AML-193 (cell line): ENCODE measurements at places on chromosomes 5 and 9.

DNA sequence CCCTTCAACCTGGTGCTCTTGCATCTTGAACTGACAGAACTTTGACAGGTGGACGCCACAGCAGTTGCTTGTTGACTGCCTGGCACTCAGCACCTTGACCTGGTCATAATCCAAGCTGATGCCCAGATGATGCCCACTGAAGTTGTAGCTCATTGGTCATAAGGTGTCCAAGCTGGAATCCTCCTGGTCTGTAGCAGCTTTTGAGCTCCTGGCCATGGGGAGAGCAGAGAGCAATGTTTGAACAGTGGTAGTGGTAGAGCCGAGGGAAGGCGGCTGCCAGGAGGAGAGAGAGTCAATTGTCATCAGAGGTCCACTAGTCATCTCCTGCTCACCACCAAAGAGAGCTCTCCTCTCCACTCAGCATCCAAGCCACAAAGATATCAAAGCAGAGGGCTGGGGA lies 23.3 kb downstream of the CSF2 start:
- no peak for DNase-seq

DNA sequence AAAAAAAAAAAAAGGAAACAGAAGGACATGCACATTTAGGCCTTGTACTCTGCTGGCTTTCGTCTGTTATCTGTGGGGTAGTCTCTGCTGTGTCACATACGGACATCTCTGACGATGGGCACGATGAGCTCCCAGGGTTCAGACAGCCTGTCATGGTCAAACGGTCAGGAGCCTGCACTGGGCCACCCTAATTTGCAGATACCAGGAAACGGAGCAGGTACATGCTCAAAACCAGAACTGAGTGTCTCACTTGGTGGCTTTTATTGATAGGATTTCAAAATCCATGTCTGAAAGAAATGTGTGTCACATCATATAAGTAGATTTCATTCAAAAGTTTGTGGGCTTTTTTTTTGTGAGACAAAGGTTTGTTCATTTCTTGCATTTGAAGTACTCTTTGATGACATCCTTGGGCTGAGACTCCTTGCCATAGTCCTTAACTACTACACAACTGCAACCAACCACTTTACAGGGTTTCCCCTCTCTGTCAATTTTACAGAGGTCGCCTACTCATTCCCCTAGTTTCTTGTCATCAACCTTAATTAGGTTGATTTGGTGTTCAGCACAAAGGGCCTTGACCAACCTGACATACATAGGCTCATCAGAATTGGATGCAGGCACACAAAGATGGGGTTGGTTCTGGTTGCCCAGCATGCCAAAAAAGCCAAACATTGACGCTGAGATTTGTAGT lies 9.0 kb downstream of the CKMT2 start:
- no peak for DNase-seq

- no peak for DNase-seq
Observed at GRCh38 chr5:64532212-64532611, 26.4 kb downstream of the RGS7BP start.

DNA sequence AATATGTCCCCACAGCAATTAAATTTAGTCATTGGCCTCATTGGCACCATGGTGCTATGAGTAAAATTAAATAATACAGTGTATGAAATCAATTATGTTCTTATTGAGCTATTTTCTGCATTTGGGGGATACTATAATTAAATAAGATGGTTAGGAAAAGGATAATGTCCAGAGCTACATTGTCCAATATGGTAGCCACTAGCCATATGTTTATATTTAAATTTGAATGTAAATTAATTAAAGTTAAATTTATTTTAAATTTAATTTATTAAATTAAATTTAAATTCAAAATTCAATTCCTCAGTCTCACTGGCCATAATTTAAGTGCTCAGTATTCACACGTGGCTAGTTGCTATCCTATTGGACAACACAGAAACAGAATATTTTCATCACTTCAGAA lies 115.7 kb downstream of the SPATA31D1 start:
- no peak for DNase-seq

DNA sequence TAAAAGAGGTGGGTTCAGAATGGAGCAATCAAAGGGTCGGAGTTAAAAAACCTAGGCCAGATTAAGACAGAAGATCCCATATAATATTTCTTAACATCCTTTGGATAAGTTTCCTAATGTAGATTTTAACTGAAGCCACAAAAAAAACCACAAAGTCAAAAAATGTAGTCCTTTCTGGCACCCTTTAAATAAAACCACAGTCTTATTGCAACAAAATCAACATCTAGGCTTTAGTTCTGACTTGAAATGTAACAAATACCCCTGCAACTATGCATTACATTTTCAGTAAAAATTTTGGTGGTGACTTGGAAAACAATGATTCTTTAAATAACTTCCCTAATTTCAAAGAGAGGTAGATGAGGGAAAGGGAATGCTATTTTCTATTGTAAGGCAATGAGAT lies 109.2 kb downstream of the PSAT1 start:
- DNase-seq = peak; percentile 44

- no peak for DNase-seq
Observed at GRCh38 chr5:8381972-8382371, 513.0 kb downstream of the MTRR start.

- DNase-seq = no peak
Observed at GRCh38 chr5:65366655-65367054, 115.1 kb downstream of the ADAMTS6 start.

GRCh38 chr9:134655586-134656333 lies 14.2 kb downstream of the COL5A1 start:
- no peak for DNase-seq

DNA sequence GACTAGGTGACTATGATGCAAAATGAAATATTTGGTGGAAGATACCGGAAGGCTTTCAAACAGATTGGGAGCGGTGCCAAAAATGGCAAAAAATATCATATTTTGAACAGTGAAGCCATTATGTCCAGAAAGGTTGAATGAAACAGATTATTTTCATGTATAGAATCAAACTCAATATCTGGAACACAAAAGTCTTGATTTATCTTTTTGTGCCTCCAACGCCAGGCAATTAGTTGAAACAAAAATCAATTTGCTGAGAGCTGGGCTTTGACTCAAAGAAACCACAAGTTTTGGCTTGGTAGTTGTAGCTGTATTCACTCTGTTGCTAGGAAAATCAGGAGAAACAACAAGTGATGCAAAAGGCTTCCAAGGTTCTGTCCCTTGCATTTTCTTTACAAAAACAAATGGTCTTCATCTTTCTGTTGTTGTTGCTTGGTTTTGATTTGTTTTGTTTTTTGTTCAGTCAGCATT lies 421.7 kb upstream of the TYRP1 start:
- DNase-seq = no peak

- no peak for DNase-seq
Observed at GRCh38 chr9:116958881-116959280, 271.8 kb downstream of the TRIM32 start.

- no peak for DNase-seq
Observed at GRCh38 chr9:32899761-32900160, 101.7 kb downstream of the APTX start.

DNA sequence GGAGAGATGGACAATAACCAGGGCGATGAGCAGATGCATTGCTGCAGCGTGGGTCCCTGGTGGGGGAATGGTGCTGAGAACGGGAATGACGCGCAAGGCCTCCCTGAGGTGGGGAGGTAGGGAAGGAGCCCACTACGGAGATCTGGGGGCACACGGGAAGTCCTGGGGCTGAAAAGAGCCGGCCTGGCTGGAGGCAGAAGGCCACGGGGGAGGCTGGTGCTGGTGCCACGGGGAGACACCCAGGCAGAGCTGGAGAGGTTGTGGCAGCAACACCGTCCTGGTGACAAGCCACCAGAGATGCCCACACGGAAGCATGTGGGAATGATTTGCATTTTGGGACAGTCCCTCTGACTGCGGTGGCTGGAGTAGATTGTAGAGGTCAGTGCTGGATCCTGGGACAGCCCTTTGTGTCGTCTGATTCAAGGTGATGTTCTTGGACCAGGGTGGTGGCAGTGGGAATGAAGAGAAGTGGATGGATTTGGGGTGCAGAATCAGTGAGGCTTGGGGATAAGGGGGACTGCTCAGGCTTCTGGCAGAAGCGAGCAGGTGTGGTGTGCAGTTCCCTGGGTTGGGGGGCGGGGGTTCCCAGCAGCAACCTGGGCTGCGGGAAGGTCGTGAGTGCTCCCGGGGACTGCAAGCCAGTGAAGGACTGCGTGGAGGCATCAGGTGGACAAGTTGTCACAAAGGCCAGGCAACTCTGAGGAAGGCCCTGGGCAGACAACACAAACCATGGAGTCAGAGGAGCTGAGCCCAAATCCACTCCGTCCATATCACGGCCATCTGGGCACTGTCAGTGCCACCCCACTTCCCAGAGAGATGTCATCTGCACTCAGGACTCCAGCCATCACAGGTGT lies 25.2 kb upstream of the CNOT6 start:
- DNase-seq = no peak

GRCh38 chr5:104080646-104081175 lies 518.1 kb upstream of the NUDT12 start:
- no peak for DNase-seq

DNA sequence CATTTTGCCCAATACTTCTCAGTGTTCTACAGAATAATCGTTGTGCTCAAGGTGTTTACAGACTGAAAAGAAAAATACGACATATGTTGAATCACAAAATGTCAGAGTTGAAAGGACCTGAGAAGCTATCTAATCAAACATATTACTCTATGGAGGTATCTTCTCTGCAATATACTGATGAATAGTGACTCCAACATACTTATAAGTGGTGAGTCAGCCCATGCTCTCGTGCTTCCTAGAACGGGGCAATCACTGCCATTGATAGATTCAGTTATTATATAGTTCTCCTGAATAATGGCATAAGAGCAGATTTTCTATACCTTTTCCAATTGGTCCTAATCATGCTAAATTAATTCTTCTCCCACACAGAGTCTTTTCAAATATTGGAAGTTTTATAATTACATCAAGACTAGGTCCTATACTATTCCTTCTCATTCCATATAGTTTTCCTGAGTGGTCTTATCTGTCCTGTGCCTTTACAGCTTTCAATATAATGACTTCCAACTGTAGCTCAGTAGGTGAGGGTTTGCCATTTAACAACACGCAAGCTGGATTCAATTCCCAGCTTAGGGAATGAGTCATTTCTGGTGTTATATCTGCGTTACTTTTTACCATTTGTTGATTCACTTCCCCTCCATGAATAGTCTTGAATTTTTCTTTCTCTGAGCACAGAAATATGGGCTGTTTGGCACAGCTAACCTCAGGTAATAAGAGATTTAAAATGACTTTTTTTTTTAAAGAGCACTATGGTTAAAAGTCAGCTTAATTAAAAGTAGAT lies 81.1 kb downstream of the PLK2 start:
- no peak for DNase-seq
